Occipital lobe (tissue), 3 donors: ENCODE measurements at places on chromosomes 3 and 15.

DNA sequence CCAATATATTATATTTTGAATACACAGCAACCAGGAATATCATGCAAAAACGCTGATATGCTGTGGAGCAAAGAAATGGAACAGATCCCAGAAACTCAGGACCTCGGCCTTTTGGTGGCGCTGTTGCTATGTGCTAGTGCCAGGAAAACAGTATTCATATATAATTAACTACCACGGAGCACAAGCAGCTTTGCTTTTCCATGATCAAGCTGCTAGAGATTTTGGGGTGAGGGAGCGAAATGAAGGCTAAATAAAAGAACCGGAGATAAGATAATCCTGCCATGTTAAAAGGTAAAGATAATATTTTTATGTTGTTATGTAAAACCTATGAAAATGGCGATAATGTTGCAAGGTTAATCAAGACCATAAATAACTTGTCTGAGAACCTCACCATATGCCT is 157.7 kb upstream of the FAM3D start:
- peak; percentile 47 for DNase-seq

- DNase-seq = no peak
Measured at GRCh38 chr3:127804141-127804540, 18.2 kb downstream of the MGLL start.

- DNase-seq = no peak
Measured at GRCh38 chr3:50095352-50095998, 6.8 kb downstream of the RBM5 start.

- no peak for DNase-seq
Measured at GRCh38 chr3:142601713-142602112, 5.5 kb downstream of the PLS1 start.

DNA sequence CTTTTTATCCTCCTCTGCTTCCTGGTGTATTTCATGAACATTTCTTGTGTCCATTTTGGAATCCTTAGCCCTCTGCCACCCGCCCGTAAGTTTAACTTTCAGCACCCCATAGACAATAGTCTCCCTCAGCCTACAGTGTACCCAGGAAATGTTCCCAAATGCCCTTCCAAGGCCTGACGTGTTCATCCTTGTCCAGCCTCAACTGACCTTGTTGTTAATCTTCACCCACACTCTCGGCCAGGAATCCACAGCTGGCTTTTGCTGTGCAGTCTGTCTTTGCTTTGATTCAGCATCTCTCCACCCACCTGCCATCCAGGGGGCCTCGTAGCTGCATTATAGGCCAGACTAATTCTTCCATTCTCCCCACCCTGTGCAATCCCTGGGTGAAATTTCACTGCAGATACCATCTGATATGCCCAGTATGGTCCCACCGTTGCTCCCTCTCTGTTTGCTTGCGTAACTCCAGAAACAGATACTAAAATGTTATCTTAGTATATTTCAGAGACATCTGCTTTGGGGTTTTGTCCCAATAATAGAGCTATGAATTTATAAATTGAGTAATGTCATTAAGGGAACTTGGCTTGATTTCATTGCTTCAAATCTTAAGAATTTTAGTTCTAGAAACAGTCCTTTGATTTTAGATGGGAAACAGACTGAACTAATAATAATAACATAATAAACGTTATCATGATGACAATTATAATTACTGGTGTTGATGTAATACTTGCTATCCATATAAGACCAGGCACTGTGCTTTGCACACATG is 16.6 kb downstream of the GUCA1C start:
- DNase-seq = no peak

GRCh38 chr15:60417112-60417511 is 19.3 kb upstream of the ANXA2 start:
- DNase-seq = no peak

DNA sequence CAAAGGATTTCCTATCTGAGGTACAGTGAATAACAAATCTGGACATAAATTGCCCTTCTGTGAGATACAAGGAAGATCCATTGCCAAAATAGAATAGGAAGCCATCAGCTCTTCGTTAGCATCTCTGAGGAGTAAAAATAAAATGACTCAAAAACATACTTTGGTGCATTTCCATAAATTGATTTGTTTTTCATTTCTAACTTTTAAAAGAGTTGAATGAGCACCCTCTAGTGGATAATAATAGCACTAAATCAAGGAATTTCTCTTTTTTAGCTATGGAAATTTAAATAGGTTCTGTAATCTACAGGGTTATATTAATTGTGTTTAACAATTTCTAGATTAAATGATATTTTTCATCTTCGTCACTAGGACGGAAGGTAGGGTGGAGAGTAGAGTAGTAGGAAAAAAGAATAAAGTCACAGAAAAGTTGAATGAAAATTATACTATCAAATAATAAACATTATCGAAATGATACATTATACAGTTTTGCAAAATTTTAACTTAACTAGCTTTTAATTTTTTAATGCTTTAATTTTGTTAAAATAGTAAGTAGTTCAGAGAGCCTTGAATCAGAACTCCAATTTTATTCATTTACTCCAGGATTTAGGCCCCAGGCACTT is 6.4 kb downstream of the NSUN3 start:
- no peak for DNase-seq

GRCh38 chr3:12935023-12935860 is 93.9 kb upstream of the RPL32 start:
- DNase-seq = no peak

DNA sequence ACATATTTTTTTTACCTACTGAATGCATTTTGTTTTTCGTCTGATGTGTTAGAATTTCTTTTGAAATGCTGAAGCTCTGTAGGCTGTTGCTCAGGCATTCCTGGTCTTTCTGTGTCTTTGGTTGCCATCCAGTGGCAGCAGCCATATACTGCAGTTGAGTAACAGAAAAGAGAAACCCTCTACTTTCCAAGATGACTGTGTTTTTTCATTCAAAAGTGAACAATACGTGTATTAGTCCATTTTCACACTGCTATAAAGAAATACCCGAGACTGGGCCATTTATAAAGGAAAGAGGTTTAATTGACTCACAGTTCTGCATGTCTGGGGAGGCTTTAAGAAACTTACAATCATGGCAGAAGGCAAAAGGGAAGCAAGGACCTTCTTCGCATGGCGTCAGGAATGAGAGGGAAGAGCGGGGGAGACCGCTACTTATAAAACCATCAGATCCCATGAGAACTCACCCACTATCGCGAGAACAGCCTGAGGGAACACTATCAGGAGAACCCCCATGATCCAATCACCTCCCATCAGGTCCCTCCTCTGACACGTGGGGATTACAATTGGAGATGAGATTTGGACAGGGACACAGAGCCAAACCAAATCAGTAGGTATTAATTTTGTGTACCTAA is 4.7 kb upstream of the GOLGA8B start:
- peak; percentile 32 for DNase-seq

- DNase-seq = no peak
Measured at GRCh38 chr3:144237351-144237750, 265.7 kb downstream of the DIPK2A start.

- no peak for DNase-seq
Measured at GRCh38 chr15:98876451-98877369, 130.9 kb downstream of the PGPEP1L start.

GRCh38 chr3:23835802-23836201 is 30.0 kb downstream of the UBE2E1 start:
- DNase-seq = no peak

DNA sequence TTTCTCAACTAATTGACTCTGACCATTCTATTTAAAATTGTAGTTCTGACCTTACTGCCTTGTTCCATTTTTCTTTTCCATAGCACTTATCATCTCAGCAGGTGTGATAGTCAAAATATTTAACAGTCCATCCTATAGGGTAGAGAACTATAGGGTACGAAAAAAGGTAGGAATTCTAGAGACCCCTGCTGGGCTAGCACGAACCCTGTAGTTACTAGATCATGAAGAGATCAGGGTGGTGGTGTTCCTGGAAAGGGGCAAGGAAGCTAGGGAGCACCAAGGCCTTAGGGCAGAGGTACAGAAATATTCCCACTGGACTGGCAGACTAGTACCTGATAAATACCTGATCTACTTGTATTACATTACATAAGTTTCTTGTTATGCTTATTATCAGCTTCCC is 31.9 kb upstream of the XIRP1 start:
- DNase-seq = no peak

DNA sequence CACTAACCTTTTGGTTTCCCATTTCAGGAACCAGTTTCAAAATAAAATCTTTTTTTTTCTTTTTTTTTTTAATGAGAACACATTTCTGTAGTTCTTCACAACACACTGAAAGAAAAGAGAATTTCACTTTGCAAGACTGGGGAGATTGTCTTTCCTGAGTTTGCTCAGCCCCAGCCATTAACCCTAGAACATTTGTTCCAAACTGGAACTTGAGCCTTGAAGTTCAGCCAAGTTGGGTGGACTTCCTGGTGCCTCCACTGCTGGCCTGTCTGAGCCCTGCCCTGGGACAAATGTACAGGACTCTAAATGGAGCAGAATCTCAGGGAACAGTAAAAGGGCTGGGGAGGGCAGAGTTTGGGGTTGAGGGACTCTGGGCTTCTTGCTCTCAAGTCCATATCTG is 196.4 kb upstream of the LPP start:
- DNase-seq = no peak

- DNase-seq = no peak
Measured at GRCh38 chr3:58784888-58785287, 118.3 kb upstream of the FAM3D start.

GRCh38 chr3:123660900-123661299 is 76.0 kb upstream of the HACD2 start:
- DNase-seq = peak; percentile 63

DNA sequence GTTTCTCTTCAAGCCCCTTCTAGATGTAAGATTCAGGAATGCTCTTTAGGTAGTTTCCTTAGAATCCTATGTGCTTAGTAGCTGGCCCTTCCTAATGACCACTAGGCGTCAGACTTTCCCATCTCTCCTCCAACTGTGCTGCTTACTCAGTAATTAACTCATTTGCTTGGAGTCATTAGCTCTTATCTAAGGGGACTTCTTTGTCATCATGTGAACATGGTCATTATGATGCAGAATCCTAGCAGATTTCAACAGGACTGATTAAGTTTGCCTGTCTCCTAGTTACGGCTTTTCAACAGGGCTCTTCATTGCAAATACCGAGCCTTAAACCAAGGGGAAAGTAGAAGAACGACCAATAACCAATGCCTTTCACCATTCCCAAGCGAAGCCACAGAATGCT is 46.4 kb downstream of the GJD2 start:
- no peak for DNase-seq

GRCh38 chr15:63284335-63284734 is 6.9 kb downstream of the APH1B start:
- DNase-seq = no peak

GRCh38 chr3:165463531-165463930 is 267.3 kb upstream of the SLITRK3 start:
- no peak for DNase-seq

DNA sequence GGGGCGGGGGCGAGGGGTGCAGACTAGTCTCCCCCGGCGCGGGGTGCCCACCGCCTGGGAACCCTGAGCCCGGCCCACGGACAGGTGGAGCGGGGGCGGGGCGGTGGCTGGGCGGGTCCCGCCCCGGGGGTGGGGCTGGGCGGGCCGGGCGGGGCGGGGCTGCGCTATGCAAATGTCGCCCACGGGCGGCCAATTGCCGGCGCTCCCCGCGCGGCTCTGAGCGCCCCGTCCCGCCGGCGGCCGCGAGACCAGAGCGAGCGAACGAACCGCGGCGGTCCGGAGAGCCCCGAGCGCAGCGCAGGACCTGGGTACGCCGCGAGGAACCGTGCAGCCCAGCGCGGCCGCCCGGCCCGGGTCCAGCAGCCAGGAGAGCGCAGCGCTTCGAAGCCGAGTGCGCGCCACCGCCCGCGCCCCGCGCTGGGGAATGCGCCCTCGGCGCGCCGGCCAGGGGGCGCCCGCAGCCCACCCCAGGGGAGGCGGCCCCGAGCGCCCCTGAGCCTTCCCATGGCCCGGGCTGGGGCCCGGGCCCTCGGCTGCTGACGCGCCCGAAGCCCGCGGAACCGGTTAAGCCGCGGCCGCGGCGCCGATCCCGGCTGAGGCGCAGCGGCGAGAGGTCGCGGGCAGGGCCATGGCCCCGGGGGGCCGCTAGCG is at the start of gene SEMA3F:
Gene SEMA3F (plus strand): TSS at position 485 of the 651 bp plus-strand sequence. CDS start 4,299 bp downstream, outside the sequence.
- no peak for DNase-seq

GRCh38 chr3:56342475-56342874 is 125.8 kb downstream of the ERC2 start:
- no peak for DNase-seq

GRCh38 chr15:25875566-25875965 is 12.4 kb upstream of the ATP10A start:
- DNase-seq = no peak

GRCh38 chr3:112351036-112351435 is 18.1 kb downstream of the CD200 start:
- no peak for DNase-seq

GRCh38 chr3:23668430-23668904 is 137.3 kb upstream of the UBE2E1 start:
- no peak for DNase-seq

GRCh38 chr15:101213147-101213546 is 38.7 kb downstream of the CHSY1 start:
- DNase-seq = no peak

DNA sequence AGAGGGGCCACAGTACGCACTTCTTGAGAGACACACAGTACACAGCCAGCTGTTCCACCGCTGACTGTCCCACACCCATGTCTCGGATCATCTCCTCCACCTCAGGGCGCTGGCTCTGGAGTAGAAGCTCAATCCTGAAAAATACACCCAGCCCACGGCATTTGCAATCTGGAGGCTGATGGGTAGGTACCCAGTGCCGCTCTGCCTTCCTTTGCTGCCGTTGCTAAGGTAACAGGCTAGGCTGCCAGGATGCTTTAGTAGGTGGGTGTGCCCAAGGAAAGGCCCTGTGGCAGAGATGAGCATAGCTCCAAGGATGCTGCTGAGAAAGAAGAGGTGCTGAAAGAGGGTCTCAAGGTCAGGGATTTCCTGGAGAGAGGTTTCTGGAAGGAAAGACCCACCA is 14.6 kb downstream of the TRAIP start:
- peak; percentile 55 for DNase-seq

GRCh38 chr15:38991701-38992100 is 427.1 kb upstream of the RASGRP1 start:
- no peak for DNase-seq

DNA sequence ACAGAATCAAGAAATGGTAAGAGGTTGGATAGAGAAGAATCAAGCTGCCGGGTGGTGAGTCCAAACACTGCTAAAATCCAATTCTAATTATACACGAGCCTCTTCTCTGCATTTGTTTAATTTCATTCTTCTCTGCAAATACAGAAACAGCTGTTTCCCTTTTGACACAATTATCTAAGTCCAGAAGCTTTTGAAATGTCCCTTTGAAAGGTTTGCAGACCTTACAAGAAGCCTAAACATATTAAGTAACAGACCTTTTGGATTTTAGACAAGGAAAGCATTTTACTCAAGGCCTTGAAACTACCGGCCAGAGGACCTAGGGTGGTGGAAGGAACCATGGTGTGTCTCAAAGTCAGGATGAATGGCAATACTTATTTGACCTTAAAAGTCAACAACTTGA is 403.8 kb upstream of the ADAMTS9 start:
- DNase-seq = no peak

GRCh38 chr3:132034097-132034485 is 723 bp downstream of the CPNE4 start:
- no peak for DNase-seq

DNA sequence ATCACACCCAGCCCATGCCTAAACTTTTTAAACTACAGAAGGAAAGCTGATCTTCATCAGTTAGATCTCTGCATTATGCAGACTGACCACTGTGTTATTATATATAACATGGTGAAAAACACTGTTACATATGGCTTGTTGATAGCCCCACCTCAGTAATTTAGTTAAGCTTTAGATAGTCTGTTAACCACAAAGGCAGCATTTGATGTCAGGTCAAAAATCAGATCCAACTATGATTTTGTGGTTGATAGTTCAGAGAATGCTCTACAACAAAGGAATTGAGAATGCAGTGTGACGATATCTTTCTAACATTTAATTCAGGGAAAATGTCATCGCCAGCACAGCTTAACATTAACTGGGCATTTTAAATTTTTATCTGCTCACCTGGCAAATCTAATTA is 37.7 kb upstream of the LMOD3 start:
- DNase-seq = no peak
